NCI-H2029 treated with DMSO at 0.1 percent for 48 hours (cell line): ENCODE measurements at places on chromosomes 16 and 17.
A peak's percentile ranks its signal among the peaks of the same experiment; 100 is the strongest.

- DNase-seq, result no peak
Measured at GRCh38 chr16:85145734-85146531, 33.7 kb upstream of the CIBAR2 start.

DNA sequence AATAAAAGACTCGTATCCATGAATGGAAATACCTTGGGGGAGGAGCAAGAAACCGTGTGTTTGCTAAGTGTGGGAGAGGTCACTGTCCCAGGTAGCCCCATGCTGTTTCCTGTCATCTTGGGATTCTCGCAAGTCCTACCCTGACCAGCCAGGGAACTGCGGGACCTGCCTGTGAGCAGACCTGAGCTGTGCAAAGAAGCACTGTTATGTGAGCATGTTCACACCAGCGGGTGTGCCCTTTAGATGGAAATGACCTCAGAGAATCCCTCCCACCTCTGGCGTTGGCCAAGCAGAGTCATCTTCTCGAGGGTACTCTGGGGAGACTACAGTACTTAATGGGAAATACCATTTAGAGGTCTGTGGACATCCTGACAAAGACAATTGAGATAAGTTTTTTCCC lies 127.0 kb upstream of the MON1B start:
- no peak for DNase-seq

GRCh38 chr17:78341559-78342448 lies 18.1 kb downstream of the SOCS3 start:
- DNase-seq, result no peak

DNA sequence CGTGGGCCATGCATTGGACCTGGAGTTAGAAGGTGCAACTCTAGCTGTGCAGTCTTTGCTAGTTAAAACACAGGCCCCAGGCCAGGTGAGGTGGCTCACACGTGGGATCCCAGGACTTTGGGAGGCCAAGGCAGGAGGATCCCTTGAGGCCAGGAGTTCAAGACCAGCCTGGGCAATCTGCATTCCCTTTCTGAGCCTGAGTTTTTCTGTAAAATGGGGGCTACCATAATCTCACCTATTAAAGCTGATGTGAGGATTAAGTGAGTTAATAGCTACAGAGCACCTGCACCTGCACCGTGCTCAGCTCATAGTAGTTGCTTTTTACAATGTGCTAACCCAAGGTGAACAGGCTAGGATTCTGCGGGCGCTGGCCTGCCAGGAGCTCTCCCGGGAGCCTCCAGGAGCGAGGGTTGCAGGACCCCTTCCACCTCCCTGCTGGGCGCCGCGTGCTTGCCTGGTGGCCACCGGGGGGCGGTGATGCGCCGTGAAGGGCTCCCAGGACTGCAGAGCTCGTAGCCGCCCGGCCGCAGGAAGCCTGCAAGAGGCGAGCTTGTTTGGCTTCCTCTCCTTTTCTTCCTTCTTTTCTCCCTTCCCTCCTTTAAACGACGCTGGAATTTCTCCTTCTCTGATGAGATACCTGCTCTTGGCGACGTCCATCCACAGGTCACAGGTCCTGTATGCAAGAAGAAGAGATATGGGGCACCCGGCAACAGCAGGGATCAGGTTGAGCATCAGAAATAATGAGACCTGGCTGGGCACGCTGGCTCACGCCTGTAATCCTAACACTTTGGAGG lies 51.3 kb downstream of the ZFP90 start:
- no peak for DNase-seq

GRCh38 chr17:74446551-74447500 lies 14.9 kb downstream of the GPRC5C start:
- DNase-seq, result no peak

- DNase-seq, result peak; percentile 72
Measured at GRCh38 chr17:65588181-65588808, 26.8 kb upstream of the AXIN2 start.

GRCh38 chr17:59345476-59345875 lies 14.0 kb downstream of the YPEL2 start:
- no peak for DNase-seq

GRCh38 chr16:27432558-27432957 lies 30.6 kb downstream of the IL21R start:
- no peak for DNase-seq

GRCh38 chr16:84899414-84899813 lies 79.6 kb downstream of the CRISPLD2 start:
- DNase-seq, result no peak

- DNase-seq, result no peak
Measured at GRCh38 chr16:31199430-31200041, 3.0 kb downstream of the PYCARD start.

- peak; percentile 5 for DNase-seq
Measured at GRCh38 chr16:47392081-47392480, 68.8 kb downstream of the ITFG1 start.

DNA sequence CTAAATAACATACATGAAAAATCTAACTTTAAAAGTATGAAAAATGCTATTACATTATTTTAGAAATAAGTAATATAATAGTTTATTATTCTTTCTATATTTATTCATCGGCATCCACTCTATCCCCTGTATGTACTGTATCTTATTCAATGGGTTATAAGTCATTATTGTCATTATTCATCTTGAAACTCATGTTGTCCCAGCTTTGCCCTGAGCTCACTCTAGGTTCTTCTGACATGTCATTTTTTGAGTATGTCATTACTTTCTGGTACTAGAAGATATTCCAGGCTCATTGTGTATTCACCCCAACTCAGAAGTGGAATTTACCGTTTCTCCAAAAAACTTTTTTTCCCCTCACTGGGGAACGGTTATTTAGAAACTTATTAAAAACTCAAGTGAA lies 53.0 kb upstream of the MNT start:
- DNase-seq, result no peak

DNA sequence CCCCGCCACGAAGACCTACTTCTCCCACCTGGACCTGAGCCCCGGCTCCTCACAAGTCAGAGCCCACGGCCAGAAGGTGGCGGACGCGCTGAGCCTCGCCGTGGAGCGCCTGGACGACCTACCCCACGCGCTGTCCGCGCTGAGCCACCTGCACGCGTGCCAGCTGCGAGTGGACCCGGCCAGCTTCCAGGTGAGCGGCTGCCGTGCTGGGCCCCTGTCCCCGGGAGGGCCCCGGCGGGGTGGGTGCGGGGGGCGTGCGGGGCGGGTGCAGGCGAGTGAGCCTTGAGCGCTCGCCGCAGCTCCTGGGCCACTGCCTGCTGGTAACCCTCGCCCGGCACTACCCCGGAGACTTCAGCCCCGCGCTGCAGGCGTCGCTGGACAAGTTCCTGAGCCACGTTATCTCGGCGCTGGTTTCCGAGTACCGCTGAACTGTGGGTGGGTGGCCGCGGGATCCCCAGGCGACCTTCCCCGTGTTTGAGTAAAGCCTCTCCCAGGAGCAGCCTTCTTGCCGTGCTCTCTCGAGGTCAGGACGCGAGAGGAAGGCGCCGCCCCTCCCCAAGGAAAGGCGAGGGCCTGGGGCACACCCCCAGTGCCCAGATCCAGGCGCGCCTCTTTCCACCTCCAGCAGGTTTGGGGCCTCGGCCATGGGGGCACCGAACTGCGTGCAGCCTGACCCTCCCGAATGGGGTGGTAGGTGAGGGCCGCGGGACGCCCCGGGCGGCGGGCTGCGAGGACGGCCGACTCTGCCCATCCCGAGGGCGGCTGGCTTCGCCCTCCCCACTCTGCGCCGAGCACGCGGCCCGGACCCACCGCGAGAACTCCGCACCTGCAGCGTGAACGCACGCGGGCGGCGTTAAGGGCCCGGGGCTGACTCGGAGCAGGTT lies 664 bp downstream of the HBQ1 start:
- peak; percentile 18 for DNase-seq

DNA sequence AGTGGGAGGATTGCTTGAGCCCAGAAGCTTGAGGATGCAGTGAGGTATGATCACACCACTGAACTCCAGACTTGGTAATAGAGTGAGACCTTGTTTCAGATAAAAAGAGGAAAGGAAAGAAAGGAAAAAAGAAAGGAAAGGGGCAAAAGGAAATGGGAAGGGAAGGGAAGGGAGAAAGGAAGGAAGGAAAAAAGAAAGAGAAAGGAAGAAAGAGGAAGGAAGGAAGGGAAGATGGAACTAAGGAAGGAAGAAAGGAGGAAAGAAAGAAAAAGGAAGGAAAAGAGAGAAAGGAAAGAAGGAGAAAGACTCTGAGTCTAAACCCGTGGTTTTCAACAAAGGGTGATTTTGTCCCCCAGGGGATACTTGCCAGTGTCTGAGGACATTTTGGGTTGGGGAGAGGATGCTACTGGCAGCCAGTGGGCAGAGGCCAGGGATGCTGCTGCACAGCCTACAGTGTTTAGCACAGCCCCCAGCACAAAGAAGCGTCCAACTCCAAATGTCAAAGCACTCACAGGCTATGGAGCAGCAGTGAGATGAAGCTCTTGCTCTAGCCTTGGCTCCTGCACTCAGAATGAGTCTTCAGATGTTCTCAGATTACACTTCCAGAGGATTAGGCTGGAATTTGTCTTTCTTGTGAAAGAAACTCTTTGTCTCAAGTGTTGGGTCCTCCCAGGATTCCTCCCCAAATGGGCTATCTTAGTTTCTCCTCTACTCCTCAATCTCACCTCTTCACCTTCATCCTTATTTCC lies 64.2 kb downstream of the BMERB1 start:
- DNase-seq, result no peak

DNA sequence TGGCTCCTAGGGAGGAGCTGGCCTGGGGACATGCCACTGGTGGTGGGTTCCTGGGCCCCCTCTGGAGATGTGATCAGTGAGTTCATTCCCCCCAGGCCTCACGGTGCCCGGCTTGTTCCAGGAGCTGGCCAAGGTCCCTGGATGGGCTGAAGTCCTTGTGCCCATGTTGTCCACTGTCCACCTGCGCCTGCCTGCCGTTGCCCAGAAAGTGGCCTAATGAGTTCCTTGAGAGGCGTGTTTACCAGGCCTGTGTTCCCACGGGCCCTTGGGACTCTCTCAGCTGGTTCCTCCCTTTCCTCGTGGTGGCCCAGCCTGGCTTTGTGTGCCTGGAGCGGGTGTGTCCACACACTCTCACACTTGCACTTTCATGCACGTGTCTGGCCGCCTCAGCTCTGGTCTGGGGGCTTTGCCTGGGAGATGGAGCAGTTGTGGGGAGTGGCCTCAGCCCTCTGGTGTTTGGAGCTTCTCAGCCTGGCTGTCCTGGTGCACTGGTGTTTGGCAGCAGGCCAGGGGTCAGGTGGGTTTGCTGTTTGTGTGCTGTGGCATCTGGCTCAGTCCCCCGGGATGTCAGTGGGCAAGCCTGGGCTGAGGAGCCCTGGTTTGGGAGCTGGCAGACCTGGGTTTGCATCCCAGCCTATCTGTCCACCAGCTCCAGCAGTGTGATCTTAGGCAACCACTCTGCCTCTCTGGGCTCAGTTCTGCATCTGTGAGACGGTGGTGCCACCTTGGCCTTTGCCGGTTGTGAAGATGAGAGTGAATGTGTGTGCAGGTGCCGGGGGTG lies 18.0 kb downstream of the ADCY7 start:
- DNase-seq, result no peak

- no peak for DNase-seq
Measured at GRCh38 chr17:66400698-66401097, 98.3 kb downstream of the PRKCA start.

DNA sequence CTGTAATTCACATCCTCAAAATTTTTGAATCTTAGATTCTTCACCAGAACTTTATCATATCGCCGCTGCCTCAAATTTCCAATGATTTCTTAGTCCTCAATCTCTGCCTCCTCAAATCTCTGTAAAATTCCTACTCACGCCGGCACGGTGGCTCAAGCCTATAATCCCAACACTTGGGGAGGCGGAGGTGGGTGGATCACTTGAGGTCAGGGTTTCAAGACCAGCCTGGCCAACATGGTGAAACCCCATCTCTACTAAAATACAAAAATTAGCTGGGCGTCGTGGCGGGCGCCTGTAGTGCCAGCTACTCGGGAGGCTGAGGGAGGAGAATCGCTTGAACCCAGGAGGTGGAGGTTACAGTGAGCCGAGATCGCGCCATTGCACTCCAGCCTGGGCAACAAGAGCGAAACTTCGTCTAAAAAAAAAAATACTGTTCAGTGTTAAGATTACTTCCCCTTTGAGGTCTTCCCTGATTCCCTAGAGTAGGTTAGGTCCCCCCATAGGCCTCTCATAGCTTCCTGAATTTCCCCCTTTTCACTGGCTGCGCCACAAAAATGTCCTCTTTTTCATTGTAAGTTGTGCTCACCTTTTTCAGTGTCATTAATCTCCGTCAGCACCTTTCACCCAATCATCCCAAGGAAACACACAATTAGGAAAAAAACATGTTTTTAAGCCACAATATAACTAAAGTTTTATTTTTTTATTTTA lies 919 bp upstream of the CBX1 start:
- DNase-seq, result no peak

DNA sequence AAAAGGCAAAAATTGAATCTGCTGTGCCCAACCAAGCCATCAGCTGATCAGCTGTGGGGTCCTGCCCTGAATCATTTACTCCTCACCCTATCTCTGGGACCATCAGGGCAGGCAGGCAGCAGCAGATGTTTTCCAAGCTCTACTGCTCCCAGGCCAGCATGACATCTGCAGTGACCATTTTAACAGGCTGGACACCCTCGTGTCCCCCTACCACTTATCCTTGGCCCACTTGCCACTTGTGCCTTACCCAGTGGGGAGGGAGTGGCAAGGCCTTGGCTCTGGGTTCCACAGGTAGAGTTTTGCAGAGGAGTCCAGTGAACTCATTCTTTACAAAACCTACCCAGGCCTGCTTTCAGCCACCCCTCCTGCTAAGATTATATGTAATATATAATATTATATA lies 12.0 kb upstream of the CA4 start:
- DNase-seq, result no peak

- peak; percentile 44 for DNase-seq
Measured at GRCh38 chr16:29804455-29805231, 1.7 kb upstream of the MAZ start.

DNA sequence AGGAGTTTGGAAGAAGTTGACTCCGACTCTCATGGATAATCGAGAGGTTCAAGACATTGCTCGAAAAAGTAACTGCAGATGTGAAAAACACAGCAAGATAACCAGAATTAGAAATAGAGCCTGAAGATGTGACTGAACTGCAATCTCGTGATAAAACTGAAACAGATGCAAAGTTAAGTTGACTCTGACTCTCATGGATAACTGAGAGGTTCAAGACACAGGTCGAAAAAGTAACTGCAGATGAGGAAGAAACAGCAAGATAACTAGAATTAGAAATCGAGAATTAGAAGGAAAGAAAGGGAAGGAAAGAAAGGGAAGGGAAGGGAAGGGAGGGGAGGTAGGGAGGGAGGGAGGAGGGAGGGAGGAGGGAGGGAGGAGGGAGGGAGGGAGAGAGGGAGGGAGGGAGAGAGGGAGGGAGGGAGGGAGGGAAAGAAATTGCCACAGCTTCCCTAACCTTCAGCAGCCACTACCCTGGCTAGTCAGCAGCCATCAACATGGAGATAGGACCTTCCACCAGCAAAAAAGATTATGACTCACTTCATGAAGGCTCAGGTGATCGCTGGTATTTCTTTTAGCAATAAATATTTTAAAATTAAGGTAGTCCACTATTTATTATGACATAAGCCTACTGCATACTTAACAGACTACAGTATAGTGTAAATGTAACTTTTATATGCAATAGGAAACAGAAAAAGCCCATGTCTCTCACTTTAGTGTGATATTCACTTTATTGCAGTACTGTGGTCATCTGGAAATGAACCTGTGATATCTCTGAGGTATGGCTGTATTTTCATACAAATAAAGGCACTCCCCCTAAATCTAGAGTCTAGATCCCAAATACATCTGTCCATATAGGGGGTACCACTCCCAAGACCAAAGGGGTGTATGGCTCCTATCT lies 68.3 kb downstream of the KANSL1 start:
- DNase-seq, result no peak
